ENCODE measurements at places on chromosomes 5 and 9.

DNA sequence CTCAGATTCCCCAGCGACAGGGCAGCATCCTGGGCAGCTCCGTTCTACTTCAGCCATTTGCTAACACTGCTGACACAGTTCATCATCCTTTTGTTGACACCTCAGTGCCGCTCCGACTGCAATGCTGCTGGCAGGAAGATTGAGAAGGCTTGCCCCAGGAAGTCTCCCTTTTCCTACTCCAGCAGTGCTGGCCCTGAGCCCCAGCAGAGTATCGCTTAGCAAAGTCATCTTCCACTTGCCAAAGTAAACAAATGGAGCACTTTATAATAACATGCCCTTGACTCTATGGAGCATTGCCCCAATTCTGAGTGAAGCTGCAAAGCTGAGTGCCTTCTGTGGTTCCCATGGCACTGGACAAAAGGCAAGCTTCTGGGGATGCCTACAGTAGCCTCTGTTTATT lies 32.2 kb downstream of the PRLR start:
- no peak for DNase-seq

DNA sequence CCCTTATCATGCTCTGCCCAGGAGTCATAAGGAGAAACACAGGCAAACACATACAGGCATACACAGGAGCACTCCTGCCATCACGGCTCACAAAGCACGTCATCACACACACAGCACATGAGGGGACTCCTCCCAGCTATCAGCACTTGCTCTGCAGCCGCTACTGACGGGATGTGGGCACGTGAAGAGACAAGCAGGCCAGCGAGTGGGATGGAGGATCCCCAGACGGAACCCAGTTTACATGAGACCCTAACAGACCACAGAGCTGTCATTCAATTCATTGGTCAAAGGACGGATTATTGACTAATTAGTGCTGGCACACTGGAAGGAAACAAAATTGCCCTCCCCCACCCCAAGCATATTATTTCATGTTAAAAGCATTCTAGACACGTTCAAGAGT lies 53.6 kb downstream of the SEMA4D start:
- DNase-seq = no peak

GRCh38 chr9:126773004-126773607 lies 31.7 kb upstream of the ZBTB43 start:
- no peak for DNase-seq

DNA sequence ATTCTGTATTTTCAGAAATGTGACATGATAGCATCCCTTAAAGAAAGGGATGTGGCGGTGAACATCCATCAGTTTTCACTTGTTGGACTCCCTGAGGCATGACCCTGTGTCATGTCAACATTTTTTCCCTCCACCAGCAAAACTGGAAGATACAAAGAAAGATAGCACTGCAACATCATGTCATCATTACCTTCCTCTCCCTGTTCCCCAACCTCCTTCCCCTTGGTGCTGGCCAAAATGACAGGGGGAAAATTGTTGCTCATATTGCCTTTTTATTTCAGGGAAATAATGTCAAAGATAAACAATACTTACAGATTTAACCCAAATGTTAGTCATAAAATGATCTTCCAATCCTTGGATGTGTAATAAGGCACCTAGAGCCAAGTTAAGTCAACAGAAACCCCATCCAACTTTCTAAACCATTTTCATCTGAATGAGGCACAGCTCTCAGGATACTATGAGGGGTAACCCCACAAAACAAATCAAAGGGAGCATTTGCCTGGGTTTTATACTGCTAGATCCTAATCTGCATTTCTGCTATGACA lies 644.3 kb downstream of the ACTL7B start:
- no peak for DNase-seq

GRCh38 chr5:76684756-76685519 lies 31.0 kb upstream of the F2R start:
- no peak for DNase-seq

- no peak for DNase-seq
Measured at GRCh38 chr5:165423697-165424299, 1918.4 kb downstream of the MAT2B start.

GRCh38 chr5:32712481-32713360 lies 1.6 kb downstream of the NPR3 start:
- DNase-seq = no peak

DNA sequence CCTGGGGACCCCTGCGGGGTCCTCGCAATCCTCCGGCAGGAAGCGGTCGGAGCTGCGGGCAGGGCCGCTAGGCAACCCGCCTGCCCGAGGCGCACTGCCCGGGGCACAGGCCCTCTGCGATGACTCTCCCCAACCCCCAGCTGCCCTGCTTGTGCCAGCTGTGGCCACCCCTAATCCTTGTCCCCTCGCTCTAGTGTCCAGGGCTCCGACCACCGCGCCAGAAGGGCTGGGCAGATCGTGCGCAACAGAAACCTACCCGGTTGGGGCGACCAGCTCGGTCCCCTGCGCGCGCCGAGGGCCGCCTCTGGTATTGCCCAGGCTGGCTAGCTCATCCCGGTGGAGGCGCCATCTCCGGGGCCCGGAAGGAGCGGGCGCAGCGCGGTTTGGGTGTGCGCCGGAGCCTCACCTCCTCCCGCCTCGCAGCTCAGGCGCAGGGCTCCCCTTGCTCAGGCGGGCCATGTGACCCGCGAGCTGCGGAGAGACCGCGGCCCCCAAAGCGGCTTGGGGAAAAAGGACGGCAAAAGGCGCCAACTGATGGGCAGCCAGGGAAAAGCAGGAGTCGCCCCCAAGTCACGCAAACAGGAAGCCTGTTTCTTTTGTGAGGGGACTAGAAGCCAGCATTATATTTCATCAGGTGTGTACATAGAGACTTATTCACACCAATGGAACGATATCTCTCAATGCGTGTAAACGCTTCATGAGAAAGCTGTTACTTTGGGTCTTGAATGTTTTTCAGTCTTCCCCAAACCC lies 46.8 kb upstream of the RNF20 start:
- DNase-seq = no peak

DNA sequence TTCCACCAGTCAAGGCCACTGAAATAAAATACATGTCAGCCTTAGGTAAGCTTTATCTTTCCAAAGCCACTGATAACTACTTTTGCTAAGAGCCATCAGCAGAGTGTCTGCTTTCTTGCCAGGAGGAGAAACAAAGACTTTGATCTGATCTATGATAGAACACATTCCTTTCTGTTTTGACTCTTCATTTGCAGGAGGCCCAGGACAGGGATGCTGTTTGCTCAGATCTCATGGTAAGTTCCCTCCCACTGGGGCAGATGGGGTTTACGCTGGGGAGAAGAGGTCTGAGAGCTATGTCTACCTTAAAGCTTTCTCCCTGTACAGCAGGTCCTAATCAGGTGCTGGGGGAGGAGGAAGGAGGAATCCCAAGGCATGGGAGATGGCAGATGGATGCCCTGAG lies 497.6 kb downstream of the NTRK2 start:
- no peak for DNase-seq

- no peak for DNase-seq
Measured at GRCh38 chr9:129595311-129595741, 25.6 kb downstream of the C9orf50 start.

DNA sequence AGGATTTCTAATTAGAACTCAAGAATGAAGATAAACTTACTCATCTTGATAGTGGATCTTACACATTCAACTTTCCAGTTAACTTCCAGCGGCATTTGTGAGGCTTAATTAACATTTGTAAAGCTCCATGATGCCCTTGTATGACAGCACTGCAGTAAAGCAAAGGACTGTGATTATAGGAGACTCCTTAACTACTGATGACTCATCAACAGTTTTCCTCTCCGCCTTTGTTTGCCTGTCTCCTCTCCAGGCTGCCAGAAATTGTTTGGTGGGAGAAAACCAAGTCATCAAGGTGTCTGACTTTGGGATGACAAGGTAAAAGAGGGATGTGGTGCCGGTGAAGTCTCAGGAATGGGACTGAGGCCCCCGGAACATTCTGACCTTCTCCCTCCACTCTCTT lies 20.4 kb upstream of the CYFIP2 start:
- no peak for DNase-seq

GRCh38 chr5:142097681-142098080 lies 10.9 kb upstream of the NDFIP1 start:
- no peak for DNase-seq

GRCh38 chr9:106872641-106873040 lies 9.7 kb downstream of the ZNF462 start:
- DNase-seq = no peak

DNA sequence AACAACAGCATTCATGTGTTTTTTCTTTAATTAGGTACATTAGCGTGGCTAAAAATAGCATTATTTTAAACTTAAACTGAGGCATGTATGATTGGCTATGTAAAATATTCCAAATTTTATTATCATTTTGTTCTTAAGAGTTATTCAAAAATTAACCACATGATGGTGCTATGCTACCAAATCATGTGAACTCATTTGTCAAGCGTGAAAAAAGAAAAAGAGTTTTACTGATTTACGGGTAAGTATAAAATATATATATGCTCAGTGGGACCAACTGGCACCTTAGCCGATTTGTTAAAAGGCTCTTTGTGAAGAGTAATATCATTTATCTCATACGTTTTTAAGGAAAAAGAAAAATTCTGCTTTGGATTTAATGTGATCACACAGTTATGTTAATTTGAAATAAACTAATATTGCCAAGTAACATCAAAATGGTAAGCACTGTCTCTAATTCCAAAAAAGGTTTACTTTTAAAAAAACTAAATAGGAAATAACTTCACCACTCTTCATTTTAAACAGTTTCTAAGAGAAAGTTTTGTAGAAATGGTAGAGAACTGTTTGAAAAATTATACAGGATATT lies 1042.3 kb downstream of the CDH12 start:
- DNase-seq = no peak

DNA sequence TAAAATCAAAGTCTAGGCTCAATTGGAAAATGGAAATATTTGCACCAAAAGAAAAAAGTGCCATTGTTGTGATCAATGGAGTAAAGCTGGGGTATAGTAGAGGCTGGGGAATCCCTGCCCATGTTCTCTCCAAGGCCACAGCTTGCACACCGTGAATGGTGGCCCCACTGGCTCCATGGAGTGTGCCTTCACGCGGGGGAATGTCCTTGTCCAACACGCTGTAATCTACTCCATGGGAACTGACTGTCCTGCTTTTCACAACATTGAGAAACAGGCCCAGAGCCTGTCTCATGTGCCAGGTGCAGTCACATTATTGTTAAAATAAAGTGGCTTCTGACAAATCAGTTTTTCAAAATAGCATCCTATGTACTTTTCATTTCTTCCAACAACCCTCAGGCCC lies 33.1 kb upstream of the ITGA2 start:
- DNase-seq = no peak

DNA sequence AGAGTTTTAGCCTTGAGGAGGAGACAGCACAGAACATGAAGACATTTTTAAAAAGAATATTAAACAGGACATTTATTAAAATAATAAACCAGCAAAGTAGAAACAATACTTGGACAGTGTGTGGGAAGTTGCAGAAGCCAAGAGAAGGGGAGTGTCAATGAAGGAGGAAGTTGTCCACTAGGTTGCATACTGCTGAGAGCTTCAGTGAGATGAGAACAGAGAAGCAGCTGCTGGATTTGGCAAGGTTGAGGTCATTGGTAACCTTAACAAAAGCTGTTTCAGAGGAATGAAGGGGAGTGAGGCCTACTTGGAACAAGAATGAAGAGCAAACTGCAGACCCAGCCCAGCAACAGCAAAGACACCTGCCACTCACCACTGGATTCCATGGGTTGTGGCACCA lies 11.4 kb downstream of the BHMT start:
- DNase-seq = no peak

GRCh38 chr9:4573634-4574389 lies 83.5 kb downstream of the SLC1A1 start:
- no peak for DNase-seq

DNA sequence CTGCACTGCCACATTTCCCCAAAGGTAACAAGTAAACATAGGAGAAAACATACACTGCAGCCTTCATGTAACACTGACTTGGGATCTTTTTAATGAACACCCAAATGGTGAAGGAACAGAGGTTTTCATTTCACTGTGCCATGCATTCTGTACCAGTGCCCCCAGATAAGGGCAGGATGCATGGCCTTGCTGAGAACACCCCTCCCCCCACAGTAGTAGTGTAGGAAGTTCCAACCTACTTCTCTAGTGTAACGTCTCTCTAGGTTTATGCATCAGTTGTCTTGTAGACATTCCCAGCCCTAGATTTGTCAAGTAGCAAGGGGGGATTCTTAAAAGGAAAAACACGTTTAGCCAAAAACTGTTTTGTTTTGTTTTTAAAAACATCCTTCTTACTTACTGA lies 29.9 kb downstream of the MAP3K1 start:
- DNase-seq = no peak

GRCh38 chr9:115008536-115009270 lies 78.3 kb upstream of the TNFSF8 start:
- DNase-seq = no peak

DNA sequence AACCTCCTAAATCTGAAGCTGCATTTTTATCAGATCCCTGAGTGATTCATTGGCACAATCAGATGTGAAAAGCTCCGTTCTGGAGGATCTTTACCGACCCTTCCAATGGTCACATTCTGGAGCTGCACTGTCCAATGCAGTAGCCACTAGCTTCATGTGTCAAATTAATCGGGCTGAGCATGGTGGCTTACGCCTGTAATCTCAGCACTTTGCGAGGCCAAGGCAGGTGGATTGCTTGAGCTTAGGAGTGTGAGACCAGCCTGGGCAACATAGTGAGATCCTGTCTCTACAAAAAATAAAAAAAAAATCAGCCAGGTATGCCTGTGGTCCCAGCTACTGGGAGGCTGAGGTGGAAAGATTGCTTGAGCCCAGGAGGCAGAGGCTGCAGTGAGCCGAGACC lies 3.7 kb downstream of the IL17B start:
- no peak for DNase-seq

DNA sequence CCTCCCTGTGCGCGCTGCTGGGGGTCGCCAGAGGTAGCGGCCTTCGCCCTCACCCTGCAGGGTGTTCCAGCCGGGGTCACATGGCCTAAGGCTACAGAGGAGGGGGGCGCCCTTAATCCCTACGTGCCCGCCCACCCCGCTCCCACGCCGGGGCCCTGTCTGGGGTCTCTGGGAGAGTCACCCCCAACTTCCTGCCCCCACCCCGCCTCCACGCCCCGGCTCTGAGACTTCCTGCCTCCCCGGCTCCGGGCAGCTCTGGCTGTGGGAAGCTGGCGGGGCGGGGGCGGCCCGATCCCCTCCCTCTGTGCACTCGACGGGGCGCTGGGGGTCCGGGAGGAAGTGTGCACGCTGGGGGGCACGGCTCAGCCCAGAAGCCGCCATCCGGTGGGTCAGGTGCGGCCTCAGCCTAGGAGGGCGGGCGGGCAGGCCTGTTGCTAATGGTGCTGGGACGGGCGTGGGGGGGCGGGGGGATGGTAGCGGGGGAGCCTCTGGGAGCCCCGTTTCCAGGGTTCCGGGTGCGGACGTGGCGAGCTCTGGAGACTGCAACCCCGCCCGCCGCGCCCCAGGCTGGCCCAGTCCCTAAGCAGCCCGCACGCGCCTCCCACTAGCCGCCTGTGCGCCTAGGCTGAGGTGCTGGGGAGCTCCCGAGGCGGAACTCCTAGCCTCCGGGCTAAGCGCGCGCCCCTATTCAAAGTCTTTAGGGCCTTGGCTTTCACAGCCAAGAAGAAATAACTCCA lies 61.6 kb downstream of the CXXC5 start:
- no peak for DNase-seq

GRCh38 chr9:129285979-129286772 lies 108.1 kb upstream of the IER5L start:
- DNase-seq = no peak

Measured in stimulated activated CD4-positive, alpha-beta T cell treated with anti-CD3 and anti-CD28 coated beads, Interleukin-2, amount 100 ng/mL, for 48 hours (primary cell).